ENCODE measurements at places on chromosomes 2 and 18.

DNA sequence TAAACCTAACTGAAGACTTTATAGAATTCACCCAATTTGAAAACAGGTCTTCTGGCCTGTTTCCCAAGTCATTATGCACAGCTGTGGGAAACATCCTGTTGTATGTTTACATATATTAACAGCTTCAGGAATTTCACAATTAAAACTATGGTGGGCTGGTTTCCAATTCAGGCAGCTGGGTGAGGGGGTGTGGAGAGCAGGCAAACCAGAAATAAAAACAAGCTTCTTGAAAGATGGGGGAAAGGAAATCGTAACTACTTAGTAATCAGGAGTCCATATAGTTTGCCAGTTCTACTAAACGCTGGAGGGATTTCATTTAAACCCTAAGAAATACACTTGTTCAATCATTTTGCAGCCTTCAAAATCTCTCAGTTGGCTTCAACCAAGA is 22.8 kb downstream of the ATP8B1 start:
- no peak for DNase-seq

GRCh38 chr2:39913648-39914461 is 134.8 kb upstream of the THUMPD2 start:
- no peak for DNase-seq

- DNase-seq: no peak
Measured at GRCh38 chr2:23541503-23542229, 156.7 kb downstream of the KLHL29 start.

DNA sequence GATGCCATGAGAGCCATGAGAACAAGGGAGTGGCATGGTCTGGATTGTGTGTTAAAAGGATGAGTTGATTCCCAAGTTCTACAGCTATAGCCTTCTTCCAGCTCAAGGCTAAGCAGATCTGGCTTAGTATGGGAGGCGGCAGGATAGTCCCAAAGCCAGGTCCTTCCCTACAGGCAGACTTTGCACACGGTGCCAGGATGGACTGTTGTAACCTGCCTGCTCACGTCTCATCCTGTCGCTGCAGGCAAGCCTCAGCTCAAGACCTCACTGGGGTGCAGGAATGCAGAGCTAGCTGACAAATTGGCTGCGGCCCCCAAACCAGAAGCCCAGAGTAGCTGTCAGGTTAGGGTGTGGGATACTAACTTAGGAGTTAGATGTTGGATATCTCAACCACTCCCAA is 28.8 kb upstream of the IGFBP5 start:
- peak; percentile 83 for DNase-seq

GRCh38 chr18:37617623-37618022 is 52.0 kb upstream of the CELF4 start:
- DNase-seq: no peak

All from foreskin keratinocyte (primary cell).